NCI-H774 (cell line): ENCODE measurements at places on chromosomes 4 and X.

GRCh38 chr4:100948911-100949310, 398.4 kb downstream of the PPP3CA start:
- no peak for DNase-seq

DNA sequence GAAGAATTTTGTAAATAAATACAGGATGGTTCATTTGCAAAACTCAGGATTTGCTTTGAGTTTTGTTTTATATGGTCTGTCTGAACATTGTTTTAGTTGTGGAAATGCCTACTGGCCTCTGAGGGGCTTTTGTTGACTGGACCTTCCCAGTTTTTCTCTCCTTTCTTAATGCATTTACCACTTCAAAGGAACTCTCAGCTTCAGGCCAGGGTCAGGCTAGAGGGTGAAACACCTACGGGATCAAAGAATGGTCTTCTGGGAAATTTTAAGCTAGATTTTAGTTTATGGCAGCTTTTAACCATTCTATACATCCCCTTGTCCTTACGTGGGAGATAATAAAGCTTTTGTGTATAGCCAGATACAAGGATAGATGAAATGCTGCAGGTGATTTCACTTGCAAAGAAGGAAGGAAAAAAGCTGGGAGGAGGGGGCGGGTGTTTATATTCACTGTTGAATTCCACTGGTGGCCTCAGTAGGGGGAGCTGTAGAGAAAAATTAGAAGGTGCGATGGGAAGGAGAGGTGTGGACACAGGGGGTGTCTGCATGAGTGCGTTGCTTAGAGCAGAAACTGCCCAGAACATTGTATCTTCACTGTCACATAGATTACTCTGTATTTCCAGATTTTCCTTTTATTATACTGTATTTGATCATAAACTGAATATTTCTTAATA, 151.8 kb downstream of the TSPAN5 start:
- no peak for DNase-seq

DNA sequence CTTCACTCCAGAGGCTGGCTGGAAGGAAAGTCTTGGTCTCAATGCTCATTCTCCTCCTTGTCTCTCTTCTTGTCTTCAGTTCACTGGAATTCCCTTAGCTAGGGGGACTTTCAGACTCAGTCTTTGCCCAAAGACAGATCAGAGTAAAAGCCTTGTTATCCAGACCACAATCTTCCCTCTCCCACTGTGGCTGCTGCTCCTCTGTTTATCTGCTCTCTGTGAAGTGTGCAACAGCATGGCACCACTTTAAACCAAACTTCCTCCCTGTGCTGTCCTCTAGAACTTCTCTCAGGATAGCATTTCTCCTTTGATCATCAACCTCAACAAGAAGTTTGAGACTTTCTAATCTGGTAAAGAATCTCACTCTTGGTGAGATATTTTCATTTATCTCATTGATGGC, 530.1 kb upstream of the SLIT2 start:
- DNase-seq, result no peak

GRCh38 chr4:169151671-169152070, 119.1 kb downstream of the SH3RF1 start:
- DNase-seq, result no peak

DNA sequence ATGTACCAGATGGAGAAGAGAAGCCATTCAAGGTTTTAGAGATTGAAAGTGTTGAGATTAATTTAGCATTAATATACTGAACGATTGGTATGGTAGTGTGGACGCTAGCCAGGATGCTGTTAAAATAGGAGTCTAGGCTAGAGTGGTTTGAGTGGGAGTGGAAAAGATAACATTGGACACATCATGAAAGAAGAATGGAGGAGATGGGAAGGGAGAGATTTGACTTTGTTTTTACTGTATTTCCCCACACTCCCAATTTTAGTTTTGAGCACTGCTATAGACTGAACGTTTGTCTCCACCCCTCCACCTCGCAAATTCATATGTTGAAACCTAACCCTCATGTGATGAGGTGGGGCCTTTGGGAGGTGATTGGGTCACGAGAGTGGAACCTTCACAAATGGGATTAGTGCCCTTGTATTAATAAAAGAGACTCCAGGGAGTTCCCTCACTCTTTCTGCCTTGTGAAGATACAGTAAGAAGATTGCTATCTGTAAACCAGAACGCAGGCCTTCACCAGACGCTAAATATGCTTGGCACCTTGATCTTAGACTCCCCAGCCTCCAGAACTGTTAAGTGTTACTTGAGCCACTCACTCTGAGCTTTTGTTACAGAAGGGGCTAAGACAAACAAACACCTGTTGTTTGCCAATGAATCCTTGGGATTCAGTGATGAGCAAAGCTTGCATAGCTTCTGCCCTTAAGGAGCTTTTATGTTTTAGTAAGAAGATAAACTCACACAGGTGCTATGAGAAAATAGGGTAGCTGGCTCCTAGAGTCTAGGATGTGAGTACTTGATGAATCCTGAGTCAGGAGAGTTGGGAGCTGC, 25.8 kb downstream of the USP9X start:
- DNase-seq, result no peak

DNA sequence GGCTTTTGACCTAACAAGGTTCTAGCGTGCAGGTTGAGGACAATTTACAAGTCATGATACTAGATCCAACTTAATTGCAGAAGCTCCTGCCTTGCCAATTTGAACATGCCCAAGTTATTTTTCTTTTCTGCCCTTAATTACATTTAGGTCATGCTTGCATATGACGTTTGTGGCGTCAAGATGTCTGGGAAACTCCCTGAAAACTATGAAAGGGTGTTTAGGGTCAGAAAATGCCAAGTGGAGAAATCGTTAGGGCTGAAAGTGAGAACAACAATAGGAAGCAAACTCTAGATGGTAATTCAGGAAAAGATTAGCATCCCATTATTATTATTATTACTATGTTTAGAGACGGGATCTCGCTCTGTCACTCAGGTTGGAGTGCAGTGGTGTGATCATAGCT, 38.2 kb upstream of the PLAC8 start:
- no peak for DNase-seq

GRCh38 chrX:5113128-5113527, 1115.5 kb downstream of the NLGN4X start:
- DNase-seq, result no peak
